A549 treated with Hydrocortisone at 1 μM for 4 hours (cell line): ENCODE measurements at places on chromosomes 12 and 14. TPM values are rescaled to one million over a fixed set of nuclear protein-coding genes. Genes with fewer than 3 reads are reported as not detected.

FZD10 gene
- not detected in 5 replicates for total RNA-seq

MUCL1 gene
- total RNA-seq, result not detected in 5 replicates

RNASE1 gene
- 0.12 to 0.31 TPM (median 0.15 TPM) in 5 replicates for total RNA-seq

PTPRQ gene
- total RNA-seq, result 0.02 to 0.08 TPM (median 0.03 TPM) in 5 replicates

AMN gene
- 0.25 to 0.54 TPM (median 0.39 TPM) in 5 replicates for total RNA-seq
